Esophagus squamous epithelium (tissue), 5 donors: ENCODE measurements at places on chromosomes 12 and 14.

DNA sequence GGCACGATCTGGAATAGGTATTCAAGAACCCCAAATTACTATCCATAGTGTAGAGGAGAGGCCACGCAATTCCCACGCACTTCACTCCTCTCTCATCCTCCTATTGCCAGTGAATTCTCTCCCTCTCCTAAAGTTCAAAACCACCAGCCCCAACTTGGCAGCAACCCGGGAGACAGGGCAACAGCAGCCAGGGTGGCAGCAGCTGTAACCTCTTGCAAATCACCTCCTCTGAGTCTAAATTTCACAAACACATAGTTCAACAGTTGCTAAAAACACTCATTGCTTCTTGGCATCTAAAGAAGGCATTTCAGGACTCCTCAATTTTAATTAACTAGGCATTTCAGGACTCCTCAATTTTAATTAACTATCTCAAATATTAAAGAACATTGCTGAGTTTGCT, 37.7 kb upstream of the MANSC4 start:
- DNase-seq, result no peak

GRCh38 chr12:128091951-128092382, 175.0 kb upstream of the TMEM132C start:
- no peak for DNase-seq

DNA sequence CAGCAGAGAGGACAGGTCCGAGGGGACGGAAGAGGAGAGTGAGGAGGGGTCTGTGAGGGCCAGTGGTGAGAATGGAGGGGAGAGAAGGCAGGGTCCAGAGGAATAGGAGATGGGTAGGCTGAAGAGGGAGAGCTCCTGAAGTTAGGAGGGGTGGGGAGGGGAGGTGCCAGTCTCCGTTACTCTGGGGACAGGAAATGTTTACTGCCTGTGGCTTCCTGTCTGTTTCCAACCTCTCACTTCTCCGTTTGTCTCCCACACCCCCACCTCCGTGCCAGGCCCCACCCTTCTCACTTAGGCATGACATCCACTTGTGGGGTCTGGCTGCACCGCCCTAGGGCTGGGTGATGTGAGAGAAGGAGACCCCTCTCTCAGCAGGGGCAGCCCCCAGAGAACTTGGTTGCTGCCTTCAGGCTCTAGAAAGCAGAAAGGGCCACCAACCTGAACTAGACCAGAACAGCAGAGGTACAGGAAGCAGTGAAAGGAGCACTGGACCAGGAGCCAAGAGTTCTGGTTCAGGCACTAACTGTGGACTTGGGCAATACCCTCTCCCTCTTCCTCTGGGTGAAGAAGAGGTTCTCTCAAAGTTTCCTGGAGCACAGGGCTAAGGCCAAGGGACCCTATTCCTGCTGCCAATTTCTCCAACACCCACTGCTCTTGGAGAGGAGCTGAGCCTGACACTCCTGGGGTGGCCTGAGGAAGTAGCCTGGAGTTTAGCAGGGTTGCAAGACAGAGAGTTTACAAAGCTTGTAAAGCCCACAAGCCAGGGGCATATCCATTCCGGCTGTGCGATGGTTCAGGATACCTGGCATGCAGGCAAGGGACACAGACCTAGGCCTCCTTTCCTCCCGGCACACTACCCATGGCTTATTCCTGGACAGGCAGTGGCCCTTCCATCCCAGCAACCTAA, 5.5 kb downstream of the ITGA5 start:
- no peak for DNase-seq

- no peak for DNase-seq
These were observed 12.5 kb downstream of the STYK1 start for GRCh38 chr12:10661338-10661737.

DNA sequence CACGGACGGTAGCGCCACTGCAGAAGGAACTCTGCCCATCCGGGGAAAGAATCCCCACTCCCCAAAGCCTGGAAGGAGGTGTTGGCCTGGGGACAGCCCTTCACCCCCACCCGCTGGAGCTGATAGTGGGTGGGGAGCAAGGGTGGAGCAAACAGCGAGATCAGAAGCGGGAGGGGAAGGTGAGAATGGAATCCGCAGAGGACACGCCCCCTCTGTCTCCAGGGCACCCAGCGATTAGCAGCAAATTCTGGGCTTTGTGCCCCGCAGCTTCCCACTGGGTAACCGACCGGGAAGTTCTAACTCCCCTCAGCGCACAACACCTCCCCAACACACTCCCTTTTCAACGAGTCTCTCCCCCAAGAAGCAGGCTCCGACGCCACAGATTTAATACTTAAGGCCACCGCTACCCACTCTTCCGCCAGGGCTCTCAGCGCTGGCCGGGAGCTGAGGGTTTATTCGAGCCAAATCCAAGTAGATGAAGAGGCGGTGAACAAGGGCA, 1.4 kb downstream of the SLC25A29 start:
- DNase-seq, result no peak
